Activated CD8-positive, alpha-beta memory T cell treated with anti-CD3 and anti-CD28 coated beads for 48 hours (primary cell): ENCODE measurements at places on chromosomes 11 and 22.

GRCh38 chr11:102287964-102288724, 29.1 kb upstream of the BIRC3 start:
- no peak for DNase-seq

DNA sequence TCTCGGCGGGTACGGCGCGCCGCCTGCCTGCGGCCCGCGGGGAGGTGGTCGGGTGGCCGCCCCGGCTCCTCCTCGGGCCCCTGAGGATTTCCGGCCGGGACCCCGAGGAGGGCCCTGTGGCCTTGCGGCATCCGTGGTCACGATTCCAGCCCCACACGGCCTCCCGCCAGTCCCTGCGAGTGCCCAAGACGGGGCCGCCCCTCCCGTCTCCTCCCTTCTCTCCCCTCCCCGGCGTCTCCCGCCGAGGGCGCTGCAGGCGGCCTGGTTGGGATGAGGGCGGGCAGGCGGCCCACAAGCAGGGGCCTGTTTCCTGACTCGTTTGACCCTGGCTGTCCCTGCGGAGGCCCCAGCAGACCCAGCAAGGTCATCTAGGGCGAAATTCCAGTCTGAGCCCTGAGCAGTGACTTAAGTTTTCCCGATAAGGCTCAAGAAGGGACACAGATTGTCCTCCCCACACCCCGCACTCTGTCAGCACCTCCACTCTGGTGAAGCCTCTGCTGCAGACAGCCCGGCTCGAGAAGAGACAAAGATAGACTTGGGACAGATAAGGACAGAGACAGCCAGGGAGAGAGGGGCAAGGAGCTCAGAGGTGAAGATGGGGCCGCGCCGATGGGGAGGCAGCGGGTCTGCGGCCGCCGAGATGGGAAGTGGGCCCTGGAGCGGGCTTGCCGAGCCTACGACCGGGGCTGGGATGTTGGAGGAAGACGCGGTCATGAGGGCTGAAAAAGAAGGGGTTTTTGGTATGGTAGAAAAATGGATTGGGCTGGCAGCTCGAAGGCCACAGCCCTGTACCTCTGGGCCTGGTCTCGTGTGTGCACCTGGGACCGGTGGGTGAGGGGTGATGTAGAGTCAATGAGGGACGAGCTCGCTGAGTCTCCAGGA, 95.0 kb downstream of the SWAP70 start:
- peak; percentile 41 for DNase-seq

- DNase-seq = no peak
Observed at GRCh38 chr11:31397239-31397834, 27.7 kb downstream of the DNAJC24 start.

DNA sequence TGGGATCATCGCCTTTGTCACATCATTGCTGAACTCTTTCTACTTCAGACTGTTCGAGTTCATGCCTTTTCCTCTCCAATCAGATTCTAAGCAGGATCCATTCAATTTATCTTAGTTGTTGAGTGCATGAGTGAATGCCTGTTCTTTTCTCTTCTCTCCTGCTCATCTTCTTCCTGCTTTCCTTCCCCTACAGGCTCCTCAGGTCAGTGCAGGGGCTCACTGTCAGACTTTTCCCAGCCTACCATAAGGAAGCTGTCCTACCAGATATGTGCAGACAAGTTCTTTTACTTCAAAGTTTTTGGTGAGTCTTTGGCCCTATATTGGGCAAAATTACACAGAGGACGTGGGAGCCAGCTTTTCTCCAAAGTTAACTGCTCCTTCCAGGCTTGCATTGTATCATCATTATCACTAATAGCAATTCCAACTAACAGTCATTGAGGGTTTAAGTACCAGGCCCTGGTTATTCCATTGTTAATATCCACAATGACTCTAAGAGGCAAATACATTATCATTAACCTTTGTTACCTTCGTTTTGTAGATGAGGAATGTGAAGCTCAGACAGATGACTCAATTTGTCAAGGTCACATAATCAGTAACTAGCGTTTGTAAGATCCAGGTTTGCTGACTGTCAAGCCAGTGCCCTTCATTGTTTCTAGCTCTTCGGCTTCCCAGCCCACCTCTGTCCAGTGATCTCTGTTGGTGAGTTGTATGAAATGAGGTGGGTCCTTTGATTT, 30.4 kb downstream of the OR6Q1 start:
- DNase-seq = no peak

- DNase-seq = no peak
Observed at GRCh38 chr22:28903729-28904128, 20.4 kb downstream of the ZNRF3 start.
